KBM-7 (cell line): ENCODE measurements at places on chromosomes 5 and 9.
A peak's percentile ranks its signal among the peaks of the same experiment; 100 is the strongest.

DNA sequence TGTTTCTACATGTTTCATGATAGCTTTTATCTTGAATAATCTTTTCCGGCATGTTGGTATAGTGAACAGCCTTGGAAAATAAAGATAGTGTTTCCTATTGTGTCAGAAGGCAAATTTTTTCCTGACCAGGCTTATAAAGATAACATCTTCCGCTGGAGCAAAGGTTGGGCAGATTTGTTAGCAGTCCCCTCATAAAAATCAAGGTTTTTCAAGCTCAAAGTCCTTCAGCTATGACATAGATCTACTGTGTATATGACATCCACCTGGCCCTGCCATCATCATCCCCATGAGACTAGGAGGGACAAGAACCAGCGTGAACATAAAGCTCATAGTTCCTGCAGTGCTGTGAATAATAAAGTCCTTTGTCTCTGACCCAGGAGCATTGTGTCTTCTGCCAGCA lies 30.4 kb upstream of the OTULINL start:
- no peak for DNase-seq

- peak; percentile 8 for DNase-seq
Measured at GRCh38 chr5:169778622-169779596, 141.8 kb downstream of the DOCK2 start.

- no peak for DNase-seq
Measured at GRCh38 chr9:69036309-69036708, 757 bp downstream of the FXN start.

DNA sequence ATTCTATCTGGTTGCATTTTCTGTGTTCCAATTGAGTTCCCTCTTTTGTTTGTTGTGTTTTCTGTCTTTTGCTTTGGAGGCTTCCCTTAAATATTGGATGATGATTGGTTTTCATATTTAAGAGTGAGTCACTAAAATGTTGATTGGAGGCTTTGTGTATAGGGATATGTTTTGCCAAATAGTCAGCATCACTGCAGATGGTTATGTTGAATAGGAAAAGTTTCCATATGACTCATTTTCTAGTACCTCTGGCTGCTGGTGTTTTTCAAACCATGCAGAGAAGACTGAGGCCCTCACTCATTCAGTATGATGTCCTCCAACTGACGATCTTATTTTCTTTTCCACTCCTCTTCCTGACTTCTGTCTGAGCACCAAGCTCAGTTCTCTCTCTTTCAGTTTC lies 1290.0 kb downstream of the EFNA5 start:
- no peak for DNase-seq

DNA sequence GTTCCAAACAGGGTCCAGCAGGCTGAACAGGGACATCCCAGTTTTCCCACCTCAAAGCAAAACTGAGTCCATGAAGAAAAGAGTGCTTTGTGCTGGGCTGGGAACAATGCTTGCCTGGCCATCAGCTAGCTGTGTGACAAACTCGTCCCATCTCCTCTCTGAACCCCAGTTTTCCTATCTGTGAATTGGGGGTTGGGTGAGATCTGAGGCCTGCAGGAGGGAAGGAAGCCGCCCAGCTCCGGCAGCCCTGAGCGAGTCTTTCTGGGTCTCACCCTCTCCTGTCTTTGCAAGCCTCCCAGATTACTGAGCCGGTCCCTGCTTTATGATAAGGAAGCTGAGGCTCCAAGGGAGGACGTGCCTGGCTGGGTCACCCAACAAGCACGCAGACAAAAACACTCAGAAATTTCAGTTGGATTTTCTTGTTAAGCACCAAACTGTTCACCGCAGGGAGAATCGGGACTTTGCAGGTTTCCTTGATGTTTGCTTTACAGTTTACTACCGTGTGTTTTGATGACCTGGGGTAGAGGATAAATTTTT lies 82.6 kb upstream of the LMX1B start:
- DNase-seq, result no peak

DNA sequence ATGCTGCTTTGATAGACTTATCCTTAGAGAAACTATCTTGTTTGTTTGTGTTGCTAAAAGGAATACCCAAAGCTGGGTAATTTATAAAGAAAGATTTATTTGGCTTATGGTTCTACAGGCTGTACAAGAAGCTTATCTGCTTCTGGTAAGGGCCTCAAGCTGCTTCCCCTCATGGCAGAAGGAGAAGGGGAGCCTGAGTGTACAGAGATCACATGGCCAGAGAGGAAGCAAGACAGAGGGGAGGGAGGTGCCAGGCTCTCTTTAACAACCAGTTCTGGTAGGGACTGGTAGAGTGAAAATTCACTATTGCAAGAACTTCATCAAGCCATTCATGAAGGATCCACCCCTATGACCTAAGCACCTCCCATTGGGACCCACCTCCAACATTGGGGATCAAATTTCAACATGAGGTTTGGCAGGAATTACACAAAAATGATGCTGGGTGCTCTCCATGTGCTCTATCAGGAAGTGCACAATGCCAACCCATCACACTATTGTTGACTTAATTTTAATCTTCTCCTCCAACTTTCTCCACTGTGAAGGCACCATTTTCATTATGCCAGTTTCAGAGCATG lies 115.1 kb upstream of the SHB start:
- DNase-seq, result no peak

- DNase-seq, result no peak
Measured at GRCh38 chr5:146697211-146697610, 181.2 kb upstream of the GPR151 start.

GRCh38 chr9:95025213-95026147 lies 292.0 kb downstream of the FANCC start:
- peak; percentile 38 for DNase-seq

DNA sequence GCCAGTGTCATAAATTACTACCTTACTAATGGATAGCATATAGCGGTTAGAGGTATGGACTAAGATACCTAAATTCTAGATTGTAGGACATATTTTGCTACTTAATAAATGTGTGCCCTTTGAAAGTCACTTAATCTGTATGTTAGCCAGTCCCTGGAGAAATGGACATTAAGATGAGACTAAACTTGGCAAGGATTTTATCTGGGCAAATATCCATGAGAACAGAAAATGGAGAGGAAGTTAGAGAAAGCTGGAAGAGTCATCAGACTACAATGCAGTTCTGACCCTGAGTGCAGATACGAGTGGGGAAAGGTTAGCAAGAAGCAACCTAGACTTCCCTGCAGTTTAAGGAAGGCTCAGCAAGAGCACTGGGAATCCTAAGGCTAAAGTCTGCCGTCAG lies 33.0 kb downstream of the TBCA start:
- DNase-seq, result no peak

GRCh38 chr9:137252555-137253506 lies 1.7 kb downstream of the STPG3 start:
- no peak for DNase-seq

- peak; percentile 29 for DNase-seq
Measured at GRCh38 chr5:102453716-102454115, 45.1 kb downstream of the SLCO6A1 start.

GRCh38 chr9:120914953-120915352 lies 11.6 kb downstream of the TRAF1 start:
- no peak for DNase-seq
